CD4-positive, alpha-beta T cell treated with Interleukin-4 for 4 hours (primary cell): ENCODE measurements at places on chromosomes 16 and 17.

- DNase-seq = no peak
These were observed 44.6 kb downstream of the SOX8 start for GRCh38 chr16:1026057-1026783.

GRCh38 chr17:56943505-56944125 is 17.2 kb downstream of the COIL start:
- no peak for DNase-seq

GRCh38 chr17:19372866-19373504 is 5.3 kb upstream of the MAPK7 start:
- DNase-seq = no peak

DNA sequence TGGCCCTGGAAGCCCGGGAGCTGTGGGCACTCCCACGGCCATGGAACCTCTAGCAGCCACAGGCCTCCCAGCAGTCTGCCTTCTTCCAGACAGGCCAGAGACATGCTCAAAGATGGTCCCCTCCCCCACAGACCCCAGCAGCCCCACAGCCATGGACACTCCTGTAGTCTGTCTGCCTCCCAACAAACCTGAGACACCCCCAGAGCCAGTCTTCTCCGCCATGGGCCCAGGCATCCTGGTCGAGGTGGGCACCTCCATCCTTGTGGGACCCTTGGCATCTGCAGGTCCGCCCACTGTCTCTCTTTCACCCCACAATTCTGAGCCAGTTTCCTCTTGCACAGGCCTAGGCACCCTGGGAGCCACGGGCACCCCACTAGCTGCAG is 3.1 kb downstream of the KIAA0753 start:
- DNase-seq = no peak

- DNase-seq = no peak
These were observed 143.9 kb downstream of the ANKFN1 start for GRCh38 chr17:56297184-56297583.

DNA sequence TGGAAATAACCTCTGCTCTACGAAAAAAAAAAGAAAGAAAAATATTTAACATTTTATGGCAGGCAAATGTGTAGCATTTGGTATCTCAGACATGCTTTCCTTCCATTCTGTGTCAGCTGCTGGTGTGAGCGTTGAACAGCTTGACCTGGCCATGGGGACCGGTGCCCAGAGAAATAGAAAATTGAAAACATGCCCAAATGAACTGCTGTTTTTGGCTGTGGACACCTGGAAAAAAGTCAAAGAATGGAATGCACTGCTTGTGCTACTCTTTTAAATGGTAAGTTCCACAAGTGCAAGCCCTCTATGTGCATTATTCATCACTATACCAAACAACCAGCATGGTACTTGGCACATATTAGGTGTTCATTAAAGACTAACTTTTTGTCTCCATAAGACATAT is 127.2 kb downstream of the CDH8 start:
- DNase-seq = no peak

DNA sequence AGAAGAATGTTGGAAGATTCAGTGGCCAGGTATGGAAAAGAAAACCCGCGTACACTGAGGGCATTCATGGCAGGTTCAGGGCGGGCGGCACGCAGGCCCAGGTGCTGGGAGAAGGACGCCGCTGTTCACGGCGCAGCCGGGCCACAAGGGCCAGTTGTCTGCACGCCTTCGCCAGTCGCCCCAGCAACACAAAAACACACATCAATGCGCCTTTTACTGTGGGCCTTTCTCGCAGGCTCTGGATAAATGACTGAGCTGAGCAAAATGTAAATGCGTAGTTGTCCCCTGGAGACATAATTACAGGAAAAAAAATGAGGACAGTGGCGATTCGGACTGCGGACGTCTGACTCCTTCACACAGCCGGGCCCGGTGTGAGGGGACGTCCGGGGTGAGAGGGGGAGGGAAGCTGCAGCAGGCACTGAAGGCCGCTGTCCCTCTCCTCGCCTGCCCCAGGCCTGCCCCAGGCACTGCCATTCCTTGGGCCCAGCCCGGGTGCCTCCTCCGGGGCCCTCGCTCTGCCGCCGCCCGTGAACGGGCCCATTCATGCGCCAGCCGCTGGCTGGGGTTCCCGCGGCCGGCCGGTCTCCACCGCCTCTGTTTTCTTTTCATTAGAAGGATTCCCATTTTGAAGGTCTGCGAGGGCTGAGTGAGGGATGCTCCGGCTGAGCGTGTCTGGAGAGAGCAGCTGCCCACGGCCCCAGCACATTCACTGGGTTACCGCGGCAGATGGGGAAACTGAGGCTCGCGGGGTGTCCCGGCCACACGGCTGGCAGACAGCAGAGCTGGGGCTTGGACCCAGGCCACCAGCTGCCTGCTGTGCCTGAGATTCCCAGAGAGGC is 6.5 kb upstream of the ZNF469 start:
- no peak for DNase-seq
